ENCODE measurements at places on chromosomes 7 and 10.

DNA sequence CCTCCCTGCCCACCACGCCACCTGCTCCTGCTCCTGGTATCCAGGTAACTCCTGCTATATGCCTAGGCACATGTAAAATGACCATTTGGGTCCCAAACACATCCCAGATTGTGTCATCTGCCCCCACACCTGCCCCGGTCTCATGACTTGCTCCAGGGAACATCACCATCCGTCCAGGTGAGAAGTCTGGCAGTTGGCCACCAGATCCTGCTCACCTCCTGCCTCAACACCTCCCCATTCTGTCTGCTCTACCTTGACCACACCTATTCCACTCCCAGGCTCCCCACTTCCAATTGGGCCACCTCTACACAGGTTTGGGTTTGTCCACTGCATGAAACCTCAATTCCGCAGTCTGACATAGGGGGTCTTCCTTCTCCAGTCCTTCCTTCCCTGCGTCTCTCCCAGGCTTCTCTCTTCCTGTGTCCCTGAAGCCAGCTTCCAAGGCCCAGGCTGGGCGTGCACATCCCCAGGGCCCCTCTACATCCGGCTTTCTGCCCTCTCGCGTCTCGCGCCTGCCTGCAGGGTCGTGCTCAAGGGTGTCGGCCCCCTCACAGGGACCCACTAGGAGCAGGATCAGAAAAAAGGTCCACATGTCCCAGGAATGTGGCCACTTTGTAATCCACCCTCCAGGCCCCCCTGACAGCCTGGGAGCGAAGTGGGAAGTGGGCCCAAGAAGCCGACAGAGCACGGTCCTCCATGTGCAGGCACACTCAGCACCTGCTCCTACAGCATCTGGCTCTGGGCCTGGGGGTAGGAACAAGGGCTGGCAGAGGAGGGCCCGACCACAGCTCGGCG, 49.3 kb upstream of the DAGLB start:
- ATAC-seq, result no peak

GRCh38 chr10:31580646-31581045, 261.6 kb downstream of the ZEB1 start:
- ATAC-seq, result no peak

DNA sequence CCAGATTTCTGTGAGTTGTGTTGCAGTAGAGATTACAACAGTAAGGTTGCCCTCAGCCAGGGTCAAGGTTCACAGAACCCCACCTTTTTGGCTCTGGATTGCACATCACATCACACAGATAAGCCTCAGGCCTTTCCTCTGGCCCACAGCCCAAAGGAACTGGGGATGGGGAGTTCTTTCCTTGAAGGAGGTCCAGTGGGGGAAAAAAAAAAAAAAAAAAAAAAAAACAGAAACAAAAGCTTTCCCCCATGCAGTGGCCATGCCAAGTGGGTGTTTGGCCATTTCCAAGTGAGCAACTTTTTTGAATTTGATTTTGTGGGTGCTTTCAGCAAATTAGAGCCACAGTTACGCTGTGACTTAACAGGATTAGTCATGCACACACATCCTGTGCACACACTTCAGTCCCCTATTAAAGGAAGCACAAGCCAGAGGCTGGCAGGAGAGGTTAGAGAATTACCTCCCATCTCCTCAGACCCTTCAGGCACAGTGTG, 79.3 kb upstream of the NANOS1 start:
- ATAC-seq, result peak; percentile 46

DNA sequence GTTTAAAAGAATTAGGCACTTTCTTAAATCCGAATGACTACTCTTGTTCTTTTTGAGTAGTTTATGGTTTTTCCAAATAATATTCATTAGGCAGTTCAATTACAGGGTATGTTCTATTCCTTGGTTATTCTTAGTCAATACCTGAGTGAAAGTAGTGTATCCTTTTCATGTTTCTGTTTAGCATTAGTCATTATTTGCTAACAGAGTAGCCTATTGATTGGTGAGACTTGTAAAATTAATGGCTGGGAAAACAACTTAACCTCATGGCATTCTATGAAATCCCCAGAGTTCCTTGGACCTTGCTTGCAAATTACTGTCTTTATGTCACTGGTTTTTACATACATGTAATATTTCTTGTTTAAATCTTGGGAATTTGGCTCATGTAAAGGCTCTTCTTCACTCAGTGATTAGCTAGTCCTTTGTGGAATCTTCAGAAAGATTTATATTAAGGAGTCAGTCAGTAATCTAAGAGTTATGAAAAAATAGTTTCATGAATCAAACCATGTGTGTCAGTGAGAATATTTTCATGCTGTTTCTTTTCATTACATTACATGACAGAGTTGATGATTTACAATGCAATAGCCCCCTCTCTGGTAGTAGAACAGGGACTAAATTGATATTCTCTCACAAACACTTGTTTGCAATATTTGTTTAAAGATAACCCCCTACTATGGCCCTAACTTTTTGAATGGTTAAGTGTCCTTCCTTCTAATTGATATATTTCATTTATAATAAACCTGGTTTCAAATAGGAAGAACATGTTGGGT, 81.5 kb upstream of the LRRTM3 start:
- no peak for ATAC-seq

DNA sequence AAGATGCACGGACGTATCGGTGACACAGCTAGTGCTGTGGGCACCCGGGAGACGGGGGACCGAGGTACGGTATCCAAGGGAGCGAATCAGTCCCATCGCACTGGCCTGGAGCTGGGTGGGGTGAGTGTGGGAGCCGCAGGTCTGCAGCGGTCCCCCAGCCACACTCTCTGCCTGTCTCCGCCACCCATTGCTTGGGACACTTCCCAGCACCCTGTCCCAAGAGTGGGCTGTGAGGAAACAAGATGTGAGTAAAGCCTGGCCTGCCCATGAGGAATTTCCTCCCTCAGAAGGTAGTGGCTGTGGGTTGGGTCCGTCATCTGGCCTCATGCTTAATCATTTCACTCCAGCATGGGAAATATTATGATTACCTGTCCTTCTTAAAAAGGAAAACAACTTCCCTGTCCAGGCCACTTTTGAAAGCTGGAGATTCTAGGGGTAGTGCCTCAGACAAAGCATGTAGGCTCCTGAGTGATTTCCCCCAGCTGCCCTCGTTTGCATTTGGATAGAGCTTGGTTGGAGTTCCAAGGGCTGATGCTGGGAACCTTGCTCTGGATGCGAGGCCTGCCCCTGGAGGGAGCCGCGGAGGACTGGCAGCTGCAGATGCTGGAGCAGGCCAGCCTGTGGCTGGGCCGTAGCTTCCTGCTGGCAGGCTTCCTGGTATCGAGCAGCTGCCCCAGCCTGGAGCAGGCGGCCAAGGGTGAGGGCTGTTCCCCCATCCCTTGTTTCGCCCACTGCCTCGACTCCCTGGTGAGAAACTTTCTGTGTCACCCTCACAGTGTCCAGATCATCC, 6.2 kb upstream of the ACTR3C start:
- ATAC-seq, result no peak

DNA sequence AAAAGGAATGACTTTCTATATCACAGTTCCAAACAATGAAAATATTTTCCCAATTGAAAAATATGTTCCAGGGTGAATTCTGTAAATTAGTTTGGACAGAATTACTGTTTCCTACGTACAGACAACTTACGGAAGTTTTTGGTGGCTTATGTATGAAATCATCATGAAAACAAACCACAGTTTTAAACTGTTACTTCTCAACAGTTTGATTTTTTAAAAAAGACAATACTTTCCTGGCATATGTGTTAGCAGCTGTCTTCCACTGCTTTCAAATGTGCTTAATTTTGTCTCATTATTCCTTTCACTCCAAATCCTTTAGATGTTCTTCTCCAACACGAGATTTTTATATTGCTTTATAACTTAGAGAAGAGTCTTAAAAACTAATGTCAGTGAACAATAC, 56.2 kb downstream of the SEMA3A start:
- peak; percentile 33 for ATAC-seq

- peak; percentile 86 for ATAC-seq
These were observed 26.7 kb downstream of the CYCS start for GRCh38 chr7:25098096-25099046.

- no peak for ATAC-seq
These were observed 143.8 kb downstream of the TEX36 start for GRCh38 chr10:125538947-125539731.

- no peak for ATAC-seq
These were observed 52.0 kb downstream of the THNSL1 start for GRCh38 chr10:25068152-25069058.

GRCh38 chr7:23021596-23021995, 7.7 kb upstream of the HYCC1 start:
- ATAC-seq, result no peak

GRCh38 chr7:50952544-50952943, 169.8 kb upstream of the GRB10 start:
- ATAC-seq, result no peak

DNA sequence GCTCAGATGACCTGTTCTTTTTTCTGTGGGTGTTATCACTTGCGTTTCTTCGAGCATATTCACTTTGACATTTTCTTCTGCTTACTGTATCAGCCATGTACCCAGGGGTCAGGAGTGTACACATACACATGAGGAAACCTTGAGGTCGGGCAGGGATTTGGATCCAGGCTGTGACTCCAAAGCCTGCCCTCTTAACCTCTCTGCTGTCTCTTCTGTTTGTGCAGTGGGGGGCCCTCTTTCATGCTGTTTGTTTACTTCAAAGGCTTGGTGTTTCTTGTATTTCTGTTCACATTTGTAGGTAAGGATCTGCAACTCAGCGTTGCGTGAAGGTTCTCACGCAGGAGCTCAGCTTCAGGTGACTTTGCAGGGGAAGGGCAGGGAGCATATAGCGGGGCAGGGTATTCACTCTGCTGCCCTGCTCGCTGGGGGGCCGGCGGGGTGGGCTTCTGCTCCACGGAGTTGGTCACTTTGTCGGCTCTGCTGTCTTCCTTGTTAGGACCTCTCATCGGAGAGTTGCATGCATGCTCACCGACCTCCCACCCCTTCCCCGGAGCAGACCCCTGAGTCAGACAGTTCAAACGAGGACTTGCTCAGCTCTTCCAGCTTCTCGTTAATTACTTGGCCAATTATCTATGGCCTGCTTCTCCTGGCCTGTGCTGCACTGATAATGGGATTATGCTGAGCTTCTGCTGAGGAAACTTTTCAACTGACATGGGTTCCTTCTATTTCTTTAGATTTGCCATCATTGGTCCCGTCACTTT, 77.5 kb downstream of the SDK1 start:
- no peak for ATAC-seq

DNA sequence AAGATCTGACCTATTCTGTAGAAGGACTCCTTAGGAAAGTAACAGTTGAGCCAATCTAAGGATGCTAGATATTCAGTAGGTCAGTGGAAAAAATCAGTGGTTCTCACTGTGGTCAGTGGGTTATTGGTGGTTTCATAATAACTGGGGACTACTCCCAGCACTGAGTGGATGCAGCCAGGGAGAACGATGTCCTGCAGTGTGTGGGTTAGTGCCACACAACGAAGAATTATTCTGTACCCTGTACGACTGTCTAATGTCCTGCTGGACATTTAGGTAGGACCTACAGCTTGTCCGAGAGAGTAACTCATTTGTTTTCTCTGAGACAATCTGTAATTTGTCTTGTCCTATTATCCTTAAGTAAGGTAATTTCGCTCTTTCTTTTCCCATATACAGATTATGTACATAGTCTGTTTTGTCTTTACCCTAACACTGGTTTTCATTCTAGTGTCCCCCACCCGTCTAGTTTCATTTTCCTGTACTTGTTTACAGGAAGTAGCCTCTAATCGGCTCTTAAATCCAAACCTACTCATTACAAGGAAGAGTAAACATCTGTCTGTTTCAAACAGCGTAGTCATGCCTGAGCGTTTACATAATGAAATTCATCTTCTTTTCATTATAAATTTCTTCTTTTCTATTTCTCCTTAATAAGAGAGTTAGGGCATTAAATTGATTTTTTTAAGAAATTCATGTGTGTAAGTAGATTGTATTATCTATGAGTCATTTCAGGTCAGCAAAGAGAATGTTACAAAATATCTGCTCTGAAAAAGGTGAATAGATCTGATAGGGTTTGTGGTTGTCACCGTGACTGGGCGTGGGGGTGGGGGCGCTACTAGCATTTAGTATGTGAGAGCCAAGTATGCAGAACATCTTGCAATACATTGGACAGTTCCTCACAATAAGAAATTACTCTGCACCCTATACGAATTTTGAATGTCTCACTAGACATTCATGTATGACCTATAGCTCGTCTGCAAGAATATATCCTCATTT, 8.3 kb upstream of the ZC3HAV1L start:
- no peak for ATAC-seq

- peak; percentile 54 for ATAC-seq
These were observed 933 bp downstream of the MDFIC start for GRCh38 chr7:114922652-114923402.

DNA sequence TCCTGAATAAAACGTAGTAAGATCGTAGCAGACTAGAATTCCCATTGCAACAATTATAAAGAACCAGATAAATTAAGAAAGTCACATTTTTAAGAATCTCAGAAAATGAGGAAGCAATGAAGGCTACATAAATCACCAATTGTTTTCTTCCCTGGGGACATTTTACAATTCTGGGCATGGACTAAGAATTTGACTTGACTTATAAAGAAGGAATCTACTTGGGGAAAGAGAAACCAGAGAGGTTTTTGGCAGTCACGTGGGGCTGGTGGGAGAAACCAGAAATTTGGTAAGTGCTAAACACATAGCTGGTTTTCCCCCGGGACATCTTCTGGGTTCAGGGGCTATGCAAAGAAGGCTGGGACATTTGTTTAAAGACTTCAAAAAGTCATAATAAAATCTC, 109.8 kb upstream of the IL6 start:
- ATAC-seq, result no peak

- no peak for ATAC-seq
These were observed 231.6 kb downstream of the ADK start for GRCh38 chr10:74382663-74383062.

DNA sequence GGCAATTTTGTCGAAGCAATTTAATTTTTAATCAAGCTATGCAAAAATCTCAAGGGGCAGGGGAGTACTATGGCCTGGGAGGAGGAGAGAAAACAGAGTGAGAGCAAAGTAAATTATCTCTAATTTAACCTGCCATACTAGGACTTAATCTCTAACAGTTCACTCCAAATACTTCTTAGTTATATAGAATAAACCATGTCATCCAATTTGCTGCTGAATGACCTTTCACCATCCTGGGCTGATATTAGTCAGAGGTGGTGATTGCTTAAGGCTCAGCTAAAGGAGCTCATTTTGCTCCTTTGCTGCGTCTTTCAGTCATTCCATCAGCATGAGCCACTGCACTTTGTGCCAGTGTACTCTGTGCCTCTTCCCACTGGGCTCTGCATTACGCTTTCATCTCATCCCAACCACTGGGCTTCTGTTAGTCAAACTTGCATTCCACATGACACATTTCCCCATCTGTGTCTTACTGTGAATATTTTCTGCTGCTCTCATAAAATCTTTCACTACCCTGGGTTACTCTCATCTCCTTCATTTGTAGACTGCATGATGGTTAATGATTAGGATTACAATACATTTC, 84.3 kb downstream of the CD36 start:
- peak; percentile 96 for ATAC-seq

- peak; percentile 94 for ATAC-seq
These were observed 28.4 kb upstream of the SMARCD3 start for GRCh38 chr7:151276666-151277590.

DNA sequence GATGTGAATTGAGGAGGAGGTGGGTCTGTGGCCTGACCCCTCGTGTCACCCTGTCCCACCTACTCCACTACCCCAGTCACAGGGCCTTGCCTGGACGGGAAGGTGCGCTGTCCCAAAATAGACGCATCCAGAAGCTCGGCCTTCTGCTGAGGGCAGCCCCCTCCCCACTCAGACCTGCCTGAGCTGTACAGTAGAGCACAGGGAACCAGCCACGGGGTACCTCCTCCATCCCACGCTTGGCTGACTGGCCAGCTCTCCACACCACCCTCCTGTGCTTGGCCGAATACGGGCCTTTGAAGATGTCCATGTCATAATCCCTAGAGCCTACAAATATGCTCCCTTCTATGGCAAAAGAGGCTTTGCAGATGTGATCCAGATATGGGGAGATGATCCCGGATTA, 88.3 kb downstream of the CHST15 start:
- ATAC-seq, result no peak

Data from SK-N-SH treated with all-trans-retinoic acid at 6 μM for 48 hours (cell line).